ENCODE measurements at places on chromosomes 1 and 21. TPM values are rescaled to one million over a fixed set of nuclear protein-coding genes. Genes with fewer than 3 reads are reported as not detected.

DNA sequence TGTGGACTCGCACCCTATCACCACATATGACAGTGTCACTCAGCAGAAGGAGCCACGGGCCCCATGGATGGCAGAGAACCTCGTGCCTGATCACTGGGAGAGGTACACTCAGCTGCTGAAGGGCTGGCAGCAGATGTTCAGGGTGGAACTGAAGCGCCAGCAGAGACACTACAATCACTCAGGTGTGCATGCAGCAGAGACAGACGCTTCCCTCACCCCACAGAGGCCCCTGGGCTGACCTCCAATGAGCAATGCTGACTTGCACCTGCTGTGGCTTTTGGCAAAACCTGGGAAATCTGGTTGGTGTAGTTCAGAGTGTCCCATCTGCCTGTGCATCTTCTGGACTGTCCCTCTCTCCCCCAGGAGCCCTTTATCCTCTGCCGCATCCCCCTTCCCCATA is 51.9 kb downstream of the KIAA1614 start:
- no peak for DNase-seq

DNA sequence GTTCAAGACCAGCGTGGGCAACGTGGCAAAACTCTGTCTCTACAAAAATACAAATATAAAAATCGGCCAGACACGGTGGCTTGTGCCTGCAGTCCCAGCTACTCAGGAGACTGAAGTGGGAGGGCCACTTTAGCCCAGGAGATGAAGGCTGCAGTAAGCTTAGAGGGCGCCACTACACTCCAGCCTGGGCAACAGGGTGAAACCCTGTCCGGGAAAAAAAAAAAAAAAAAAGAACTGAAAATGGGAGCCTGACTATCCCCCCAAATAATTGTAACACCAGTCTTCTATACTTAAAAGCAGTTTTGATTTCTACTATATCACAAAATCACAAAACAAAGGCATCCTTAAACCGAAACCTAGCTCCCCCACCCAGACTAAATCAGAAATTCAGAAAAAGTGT is 60.3 kb downstream of the CDC42BPA start:
- no peak for DNase-seq

DNA sequence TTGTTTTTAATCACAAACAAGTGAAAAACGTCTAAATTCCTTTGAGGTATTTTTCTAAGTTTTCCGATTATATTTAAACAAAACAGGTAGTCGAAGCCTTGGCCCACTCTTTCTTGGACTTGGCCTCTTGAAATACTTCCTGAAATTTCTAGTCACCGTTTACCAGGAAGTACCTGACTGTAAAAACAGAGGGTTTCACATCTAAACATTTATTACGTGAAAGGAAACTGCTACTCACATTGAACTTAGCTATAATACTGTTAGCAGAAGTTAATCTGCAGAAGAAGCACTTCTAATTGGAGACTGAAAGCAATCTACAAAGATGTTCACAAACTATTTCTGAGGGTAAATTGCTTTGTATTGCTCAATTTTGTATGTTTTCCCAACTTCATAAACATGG is 526.0 kb upstream of the ADGRL4 start:
- no peak for DNase-seq

DNA sequence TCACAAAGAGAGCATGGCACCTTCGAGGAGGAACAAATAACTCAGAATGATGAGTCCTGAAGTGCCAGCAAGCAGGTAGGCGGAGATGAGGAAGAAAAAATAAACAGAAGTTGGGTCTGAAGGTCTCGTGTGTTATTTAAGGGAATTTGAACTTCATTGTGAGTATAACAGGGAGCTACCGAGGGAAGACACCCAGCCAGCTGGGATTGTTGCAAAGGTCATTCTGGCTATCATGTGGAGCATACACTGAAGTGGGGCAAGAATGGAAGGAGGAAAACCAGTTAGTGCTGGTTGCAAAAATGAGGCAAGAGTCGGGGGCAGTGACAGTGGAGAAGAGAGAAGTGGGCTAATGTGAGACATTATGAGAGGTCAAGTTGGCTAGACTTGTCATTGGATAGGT is 53.6 kb upstream of the RAP1A start:
- DNase-seq, result no peak

DNA sequence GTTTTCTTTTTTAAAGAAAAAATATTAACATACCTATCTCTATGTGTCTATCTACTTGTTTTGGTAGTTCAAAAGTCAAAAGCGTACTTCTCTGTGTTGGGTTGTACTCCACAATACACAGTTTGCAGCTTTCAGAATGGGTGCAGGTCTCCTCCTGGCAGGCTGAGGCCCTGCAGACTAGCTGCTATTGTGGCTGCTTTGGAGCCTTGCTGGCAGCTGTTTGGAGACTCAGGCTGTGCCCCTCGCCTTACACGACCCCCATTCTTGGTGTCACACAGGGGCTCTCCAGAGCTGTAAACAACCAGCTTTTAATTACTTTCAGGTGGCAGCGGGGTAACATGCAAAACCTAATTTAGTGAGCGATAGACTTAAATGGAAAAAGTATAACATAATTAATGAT is 160.4 kb downstream of the DSCAM start:
- DNase-seq, result no peak

GRCh38 chr21:41825881-41826280 is 53.3 kb downstream of the PRDM15 start:
- DNase-seq, result no peak

DNA sequence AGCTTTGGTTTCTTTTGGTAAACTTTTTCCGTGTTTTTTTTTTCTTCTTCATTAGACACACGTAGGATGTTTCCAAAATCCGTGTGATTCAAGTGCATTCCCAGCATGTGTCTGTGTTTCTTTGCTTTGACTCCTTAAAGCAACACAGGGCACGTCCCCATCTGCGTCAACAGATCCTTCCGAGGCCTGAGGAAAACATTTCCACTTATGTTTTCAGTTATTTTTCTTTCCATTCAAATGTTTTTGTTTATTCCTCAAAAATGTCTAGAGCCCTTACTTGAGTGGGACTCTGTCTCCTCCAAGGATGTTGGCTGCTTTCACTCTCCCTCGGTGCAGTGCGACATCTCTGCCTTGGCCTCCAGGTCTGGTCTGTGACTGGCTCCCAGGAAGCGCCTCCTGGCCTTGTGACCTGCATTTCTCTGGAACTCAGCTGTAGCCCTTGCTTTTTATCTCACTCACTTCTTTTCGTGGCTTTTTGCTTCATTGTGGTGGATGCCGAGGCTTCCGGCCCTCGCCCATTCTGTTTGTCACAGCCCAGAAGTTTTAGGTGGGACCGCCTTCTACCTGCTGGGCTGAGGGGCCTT is 31.3 kb upstream of the SLC19A1 start:
- DNase-seq, result no peak

DNA sequence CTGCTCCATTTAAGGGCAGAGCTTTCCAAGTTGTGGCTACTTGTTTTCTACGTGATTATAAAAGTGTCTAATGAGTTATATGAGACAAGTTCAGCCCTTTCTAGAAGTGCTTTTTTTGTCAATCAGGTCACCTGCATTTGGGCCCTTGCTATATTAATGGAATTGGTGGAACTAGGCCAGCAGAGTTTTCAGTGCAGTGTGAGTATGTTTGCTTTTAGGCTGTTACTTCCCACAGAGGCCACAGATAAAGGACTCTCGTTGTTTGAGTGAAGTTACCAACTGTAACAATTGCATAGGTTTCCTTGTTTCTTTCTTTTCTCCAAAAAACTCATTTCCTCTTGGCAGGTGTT is 10.9 kb downstream of the SMAP2 start:
- DNase-seq, result no peak

DNA sequence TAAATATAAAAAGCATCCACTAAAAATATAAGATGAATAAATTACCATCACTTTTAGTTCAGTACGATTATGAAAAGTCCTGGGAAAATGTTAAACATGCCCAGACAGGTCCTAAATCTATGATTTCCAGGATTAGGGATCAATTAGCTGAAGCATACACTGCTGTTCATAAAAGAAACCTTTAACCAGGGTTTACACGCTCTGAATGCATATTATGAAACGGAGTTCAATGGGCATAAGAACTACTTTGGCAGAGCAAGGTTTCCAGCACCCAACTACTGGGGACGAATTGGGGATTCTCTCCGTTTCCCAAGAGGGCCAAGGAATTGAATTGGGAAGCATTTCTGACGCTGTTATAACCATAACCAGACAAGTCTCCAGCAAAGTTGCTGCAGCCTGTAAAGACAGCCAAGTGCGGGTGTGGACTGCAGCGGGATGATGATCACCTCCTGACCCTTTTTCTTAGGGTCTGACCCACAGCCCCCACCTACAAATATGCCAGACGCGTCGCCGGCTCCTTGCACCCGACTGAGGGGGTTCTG is 1.6 kb downstream of the SLC30A1 start:
- DNase-seq, result no peak

- no peak for DNase-seq
These were observed 287.0 kb upstream of the ESRRG start for GRCh38 chr1:217010253-217010652.

DNA sequence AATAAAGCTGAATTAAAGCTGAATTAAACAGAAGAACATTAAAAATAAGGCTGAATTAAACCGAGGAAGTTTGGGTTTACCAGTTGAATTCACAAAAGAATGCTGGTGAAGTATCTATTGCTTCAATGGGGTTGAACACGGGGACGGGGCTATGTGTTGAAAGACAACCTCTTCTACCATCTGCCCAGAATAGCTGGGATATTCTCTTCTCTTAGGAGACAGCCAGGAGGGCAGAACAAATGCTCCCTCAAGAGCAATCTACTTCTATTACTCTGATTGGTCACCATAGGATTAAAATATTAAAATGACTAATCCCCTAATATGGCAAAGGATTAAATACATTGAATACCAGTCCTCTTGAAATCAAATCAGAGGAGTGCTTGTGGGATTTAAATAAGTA is 68.4 kb downstream of the LPGAT1 start:
- DNase-seq, result no peak

- DNase-seq, result no peak
These were observed 12.6 kb downstream of the RPL5 start for GRCh38 chr1:92844439-92844838.

Gene EVA1B
- 5.3 TPM for total RNA-seq

Gene HES4
- 0.93 TPM for total RNA-seq

Gene BCAR3
- total RNA-seq, result 0.72 TPM

Gene HES5
- total RNA-seq, result not detected

Measured in activated naive CD8-positive, alpha-beta T cell treated with anti-CD3 and anti-CD28 coated beads for 36 hours (primary cell).